ENCODE measurements at places on chromosomes 11 and 22.

GRCh38 chr11:8202516-8203413 lies 33.9 kb upstream of the RIC3 start:
- no peak for DNase-seq

DNA sequence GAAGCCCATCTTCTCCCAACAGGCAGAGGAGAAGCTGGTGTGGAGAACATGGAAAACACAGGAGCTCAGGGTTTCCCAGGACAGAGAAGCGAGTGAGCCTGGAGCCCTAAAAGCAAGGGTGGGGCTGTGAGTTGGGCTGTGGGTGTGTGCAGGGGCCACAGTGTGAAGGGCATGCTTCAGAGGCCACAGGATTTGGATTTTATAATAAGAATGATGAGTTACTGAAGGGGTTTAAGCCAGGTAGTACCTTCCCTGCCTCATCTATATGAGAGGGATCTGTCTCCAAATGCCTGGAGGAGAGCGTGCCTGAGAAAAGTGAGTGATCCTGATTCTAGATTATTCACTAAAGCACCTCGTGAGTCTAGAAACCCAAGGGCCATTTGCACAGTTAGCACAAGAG lies 106.8 kb downstream of the VPREB1 start:
- DNase-seq, result no peak

DNA sequence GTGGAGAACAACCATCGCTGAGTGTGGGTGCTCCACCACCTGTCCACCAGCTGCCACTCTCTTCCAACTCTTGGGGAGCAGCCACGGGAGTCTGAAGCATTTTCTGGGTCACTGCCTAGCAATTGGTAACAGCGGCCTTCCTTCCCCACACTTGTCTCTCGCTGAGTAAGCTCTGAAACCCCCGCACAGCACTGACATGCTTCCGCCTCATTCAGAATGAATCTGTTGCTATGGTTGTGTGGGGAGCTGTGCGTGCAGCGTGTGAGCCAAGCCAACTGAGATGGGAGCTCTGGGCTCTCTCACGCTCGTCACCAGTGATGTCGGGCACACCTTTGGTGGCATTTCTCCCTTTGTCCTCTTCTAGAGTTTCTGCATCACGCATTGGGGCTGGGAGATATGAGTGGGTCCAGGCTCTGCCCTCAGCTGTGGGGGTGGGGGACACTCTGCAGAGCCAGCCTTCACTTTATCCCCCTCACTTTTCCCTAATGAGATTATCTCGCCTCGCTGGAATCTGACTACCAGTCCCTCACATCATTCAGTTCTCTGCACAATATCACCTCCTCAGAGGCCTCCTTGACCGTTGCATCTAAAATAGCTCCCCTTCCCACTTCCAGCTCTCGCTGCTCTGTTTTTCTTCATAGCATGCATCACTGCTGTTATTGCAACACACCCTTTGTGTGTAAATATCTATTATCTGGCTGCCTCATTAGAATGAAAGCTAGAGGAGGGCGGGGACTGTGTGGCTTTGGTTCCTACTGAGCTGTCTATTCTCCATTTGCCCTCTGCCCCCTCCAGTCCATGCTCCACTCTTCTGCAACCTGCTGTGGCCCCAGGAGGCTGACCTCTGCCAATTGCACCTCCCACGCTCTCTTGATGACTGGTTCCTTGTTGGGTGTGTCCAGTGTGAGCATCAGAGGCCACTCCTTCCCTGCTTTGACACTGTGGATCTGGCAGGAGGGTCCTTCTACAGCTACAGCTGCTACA lies 569.9 kb upstream of the CADM1 start:
- DNase-seq, result no peak

DNA sequence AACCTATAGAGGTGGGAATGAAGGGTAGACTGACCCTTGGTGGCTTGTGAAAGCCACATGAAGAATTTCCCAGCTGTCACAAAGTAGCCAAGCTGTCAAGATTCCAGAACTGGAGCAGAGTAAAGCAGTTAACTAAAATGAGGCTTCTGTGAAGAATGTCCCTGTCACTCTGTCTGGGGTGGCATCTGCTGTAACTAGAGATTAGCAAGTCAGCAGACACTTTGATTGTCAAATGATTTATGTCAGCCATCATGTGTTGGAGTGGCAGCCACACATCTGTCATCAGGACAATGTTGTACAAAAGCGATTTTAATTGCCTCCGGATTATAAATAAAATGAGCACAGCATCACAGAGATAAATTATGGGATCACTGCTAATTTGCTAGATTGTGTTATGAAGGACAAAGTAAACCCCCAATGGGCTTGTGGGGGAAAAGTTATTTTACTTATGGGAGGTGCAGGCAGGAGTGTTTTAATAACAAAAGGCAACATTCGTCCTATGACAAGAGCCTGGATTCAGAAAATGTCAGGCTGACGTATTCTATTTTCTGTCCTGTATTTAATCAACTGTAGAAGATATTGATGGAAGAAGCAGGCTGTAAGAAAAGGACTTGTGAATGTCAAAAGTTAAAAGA lies 270.9 kb downstream of the FAM181B start:
- no peak for DNase-seq

DNA sequence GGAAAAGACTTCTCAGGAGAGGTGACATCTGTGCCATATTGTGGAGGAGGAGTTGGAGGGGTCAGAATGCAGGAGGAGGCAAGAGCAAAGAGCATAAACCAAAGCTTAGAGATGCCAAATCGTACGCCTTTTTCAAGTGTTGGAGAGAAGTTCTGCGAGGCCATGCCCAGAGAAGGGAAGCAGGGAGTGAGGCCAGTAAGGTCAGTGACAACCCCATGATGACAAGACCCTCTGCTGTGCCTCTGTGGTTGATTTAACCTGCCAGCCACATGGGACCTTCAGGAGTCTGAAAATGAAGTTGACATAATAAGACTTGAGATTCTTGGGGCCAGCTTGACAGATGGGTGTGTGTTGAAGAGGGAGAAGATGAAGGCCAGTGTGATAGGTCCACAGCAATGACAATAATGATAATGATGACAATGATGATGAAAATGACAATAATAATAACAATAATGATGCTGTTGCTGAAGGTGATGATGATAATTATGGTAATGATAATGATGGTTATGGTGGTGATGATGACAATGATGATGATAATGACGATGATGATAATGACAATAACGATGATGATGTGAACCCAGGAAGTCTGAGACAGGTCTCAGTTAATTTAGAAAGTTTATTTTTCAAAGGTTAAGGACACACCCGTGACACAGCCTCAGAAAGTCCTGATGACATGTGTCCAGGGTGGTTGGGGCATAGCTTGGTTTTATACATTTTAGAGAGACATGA lies 152.6 kb upstream of the B3GAT1 start:
- no peak for DNase-seq

- DNase-seq, result no peak
These were observed 115.5 kb upstream of the ISX start for GRCh38 chr22:34950489-34950888.
